ENCODE measurements at places on chromosomes 7 and 10.

GRCh38 chr7:73823873-73824592 lies 6.8 kb upstream of the CLDN4 start:
- DNase-seq = no peak

DNA sequence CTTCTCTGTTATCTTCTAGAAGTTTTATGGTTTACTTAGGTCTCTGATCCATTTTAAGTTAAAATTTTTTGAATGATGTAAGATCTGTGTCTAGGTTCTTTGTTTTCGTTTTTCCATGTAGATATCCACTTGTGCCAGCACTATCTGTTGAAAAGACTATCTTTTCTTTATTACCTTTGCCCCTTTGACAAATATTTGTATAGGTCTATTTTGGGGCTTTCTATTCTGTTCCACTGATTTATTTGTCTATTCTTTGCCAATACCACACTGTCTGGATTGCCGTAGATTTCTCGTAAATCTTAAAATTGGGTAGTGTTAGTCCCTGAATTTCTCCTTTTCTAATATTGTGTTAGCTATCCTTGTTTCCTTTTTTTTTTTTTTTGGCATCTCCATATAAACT lies 71.4 kb upstream of the PDSS1 start:
- DNase-seq = no peak

- DNase-seq = no peak
Observed at GRCh38 chr10:125096371-125096770, 64.0 kb downstream of the CTBP2 start.

DNA sequence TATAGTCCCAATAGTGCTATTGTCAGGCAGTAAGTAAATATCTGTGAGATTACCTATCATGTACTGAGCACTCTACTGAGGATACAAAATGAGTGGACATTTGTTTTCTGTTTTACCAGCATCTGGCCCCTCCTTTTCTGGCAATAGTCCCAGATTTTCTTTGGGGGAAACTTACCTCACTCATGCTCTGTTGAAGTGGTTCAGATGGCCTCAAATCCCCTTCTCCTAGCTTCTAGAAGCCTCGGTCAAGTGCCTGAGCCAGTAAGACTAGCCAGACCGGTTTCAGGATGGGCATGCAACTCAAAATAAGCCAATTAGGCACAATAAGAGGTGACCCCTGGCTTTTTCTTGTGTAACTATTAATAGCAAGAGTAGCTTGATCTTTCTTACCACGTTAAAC lies 19.7 kb downstream of the TRDMT1 start:
- DNase-seq = no peak

DNA sequence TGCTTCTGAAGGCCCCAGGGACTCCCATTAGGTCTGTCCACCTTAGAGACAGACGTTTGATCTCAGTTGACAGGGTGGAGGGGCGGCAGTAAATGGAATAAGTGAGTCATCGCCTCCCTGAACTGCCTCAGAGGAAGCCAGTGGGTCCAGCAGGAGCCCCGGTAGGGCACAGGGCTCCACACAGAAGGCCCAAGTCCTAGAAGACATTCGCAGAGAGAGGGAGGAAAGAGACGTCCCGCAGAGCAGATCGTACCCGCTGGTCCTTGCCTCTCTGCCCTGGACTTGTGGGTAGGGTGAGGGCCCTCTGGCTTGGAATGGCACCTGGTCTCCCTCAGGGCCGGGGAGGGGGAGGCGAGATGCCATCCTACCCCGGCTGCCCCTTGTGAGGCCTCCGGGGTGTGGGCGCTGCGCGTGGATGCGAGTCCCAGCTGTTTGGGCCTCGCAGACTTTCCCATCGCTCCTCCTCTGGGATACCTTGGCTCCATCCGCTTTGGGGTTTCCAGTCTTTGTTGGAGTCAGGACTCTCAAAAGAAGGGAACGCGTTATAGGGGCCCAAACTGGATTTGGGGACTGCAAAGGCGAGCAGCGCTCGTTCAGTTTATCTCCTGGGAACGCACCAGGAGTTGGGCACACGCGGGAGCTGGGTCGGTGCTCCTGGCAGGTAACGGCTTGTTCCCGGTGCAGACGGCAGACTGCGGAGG lies 5.1 kb downstream of the TLX1 start:
- no peak for DNase-seq

- no peak for DNase-seq
Observed at GRCh38 chr10:61742812-61743211, 80.1 kb downstream of the CABCOCO1 start.

GRCh38 chr7:29935111-29935510 lies 54.5 kb downstream of the SCRN1 start:
- peak; percentile 42 for DNase-seq

GRCh38 chr7:74306730-74307469 lies 17.7 kb downstream of the CLIP2 start:
- peak; percentile 81 for DNase-seq
